NCI-H460 (cell line): ENCODE measurements at places on chromosomes 1 and 21.

- peak; percentile 52 for DNase-seq
These were observed 130.7 kb downstream of the COQ8A start for GRCh38 chr1:227070638-227071285.

DNA sequence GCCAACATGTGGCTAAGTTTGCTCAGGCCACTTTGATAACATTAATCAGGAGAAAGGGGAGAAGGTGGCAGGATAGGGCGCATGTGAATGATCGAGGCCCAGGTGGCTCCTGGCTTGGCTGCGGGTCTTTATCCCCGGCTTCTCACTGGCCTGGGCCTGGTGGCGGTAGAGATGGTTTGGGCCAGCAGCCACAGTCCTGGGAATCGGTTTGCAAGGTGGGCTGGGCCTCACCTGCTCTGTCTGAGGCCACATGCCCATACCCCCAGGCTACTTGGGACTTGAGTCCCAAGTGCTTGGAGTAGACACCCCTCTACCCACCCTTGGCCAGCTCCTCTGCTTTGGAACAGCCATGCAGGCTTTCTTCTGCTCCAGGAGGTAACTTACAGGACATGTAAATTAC, 49.7 kb upstream of the DISP3 start:
- DNase-seq, result no peak

DNA sequence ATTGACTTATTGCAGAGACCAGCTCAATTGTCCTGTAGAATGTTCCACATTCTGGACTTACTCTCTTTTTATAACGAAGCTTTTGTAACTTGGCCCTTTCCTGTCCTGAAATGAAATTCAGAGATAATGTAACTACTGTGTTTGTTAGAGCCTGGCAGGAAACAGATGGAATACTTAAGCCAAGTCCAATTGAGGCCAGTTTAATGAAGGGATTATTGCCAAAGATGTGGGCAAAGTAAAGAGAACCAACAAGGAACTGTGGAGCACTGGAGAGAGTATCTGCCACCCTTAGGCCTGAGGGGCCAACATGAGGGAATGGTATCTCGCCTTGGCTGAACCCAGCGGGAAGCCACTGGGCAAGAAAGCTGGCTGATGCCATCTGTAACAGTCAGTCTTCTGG, 32.9 kb downstream of the MFSD2A start:
- no peak for DNase-seq

- DNase-seq, result no peak
These were observed 749 bp downstream of the PCBP3 start for GRCh38 chr21:45644041-45644906.

DNA sequence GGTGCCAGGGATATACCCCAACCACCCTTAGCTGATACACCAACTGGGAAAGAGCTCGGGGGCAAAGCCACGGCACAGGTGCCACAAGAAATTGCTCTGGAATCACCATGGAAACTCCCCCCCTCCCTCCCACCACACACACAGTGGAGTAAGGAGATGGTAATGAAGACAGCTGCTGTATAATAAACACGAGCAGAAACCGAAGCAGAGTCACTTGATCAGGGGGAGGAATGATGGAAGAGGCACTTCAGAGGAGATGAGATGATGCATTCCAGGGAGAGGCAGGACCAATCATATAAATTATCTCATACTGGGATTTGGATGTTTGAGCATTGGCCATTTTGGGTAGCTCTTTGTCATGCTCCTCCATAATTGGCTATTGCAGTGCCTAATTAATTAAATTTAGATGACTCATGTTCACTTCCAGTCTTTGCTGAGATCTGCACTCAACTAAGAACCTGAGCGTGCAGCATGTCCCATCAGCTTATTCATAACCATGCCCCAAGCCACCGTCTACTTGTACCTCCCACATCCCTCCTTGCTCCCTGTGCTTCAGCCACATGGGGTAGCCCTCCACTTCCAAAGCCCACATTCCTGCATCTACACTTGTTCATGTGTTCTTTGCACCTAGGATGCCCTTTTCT, 189.5 kb downstream of the ZSCAN20 start:
- no peak for DNase-seq

DNA sequence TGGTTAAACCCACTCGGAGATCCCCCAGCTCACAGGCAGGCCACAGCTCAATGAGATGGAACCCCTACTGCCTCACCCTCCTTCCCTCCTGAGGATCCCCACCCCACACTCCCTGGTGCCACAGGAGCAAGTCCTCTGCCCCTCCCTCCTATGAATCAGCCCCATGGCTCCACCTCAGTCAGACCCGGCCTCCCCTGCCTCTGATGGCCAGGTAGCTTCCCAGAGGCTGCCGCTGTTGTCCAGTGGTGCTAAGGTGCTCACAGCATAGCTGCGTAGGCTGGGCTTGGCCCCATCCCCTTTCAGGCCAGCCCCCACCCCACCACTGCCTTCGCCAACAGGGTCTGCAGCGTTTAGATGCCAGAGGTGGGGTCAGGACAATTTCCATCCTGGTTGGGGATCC, 98.5 kb upstream of the IGSF21 start:
- DNase-seq, result no peak

DNA sequence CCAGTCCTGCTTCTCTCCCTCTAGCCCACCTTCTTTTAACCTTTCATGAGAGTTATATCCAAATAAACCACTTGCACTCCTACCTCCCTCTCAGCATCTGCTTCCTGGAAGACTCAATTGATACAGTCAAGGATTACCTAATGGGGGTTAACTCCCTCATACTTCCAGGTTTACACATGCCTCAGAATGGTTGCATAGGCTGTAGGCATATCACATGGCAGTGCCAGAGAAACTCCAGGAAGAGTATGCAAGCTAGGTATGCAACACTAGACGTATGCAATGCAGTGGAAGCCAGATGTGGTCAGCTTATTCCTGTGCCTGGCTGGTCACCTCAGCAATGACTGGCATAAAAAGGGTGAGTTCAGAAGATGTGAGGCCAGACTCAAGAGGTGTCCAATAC, 32.7 kb upstream of the VANGL1 start:
- no peak for DNase-seq

DNA sequence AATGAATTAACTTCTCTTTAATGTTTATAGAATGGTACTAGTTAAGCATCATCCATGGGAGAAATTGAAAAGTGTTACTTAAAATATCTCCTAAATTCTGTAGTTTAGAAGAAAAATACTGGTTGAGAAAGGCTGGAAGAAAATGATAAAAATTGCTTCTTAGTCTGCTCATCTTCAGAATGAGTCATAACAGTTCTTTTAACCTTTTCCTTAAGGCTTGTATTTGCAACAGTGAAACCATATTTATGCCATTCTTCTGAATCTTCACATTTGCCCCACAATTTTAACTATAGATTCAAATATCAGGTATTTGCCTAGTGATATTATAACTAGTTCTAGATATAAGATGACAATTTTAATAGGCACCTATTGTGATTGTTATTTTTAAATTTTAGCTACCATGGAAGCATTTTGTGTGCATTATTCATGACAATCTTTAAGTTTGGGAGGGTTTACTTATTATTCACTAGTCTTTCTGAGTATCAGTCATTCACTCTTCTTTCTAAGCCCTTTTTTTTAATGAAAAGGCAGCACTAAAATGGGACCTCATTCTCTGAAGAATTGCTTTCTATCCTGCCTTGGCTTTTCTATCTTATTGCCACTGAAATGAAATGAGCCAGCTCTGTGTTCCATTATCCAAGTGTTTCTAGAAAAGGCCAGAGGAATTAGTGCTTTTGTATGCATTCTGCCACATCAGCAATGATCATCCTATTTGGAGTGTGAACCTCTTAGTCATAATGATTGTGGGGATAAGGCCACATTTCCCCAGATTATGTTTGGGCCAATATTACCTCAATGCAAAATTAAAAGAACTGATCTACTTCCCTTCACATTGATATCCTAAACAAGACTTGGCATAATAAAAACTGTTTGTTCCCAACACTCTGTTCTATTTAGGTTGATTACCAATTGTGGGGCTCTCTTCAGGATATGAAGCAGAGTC, 58.4 kb downstream of the SAMSN1 start:
- DNase-seq, result no peak

DNA sequence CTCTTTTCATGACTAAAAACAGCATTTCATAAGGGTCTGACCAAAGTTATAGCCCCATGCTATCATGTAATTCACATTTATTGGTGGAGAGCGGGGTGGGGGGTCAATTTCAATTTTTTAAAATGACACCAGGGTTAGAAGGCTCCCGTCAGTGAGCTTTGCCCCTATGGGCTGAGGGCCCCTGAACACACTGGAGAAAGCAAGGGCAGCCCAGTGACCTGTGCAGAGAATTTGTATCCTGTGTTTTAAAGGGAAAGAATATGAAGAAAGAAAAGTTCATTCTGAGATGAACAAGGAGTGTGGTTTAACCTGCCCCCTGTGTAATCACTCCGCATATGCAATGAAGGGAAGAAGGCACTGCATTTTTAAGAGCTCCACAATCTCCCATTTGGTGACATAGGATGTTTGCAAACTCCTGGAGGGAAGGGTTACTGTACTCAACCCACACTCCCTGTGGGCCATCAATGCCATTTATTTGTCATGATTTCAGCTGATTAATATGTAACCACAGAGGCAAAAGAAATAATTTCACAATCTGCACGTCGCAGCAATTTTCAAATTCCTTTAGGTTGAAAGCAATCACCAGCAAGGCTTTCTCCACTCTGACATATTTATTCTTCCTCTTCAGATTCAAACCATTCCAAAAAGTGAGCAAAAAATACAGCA, 95.6 kb downstream of the ZNF281 start:
- DNase-seq, result no peak

- DNase-seq, result no peak
These were observed 4.2 kb upstream of the RGS13 start for GRCh38 chr1:192631749-192632148.
